SK-N-DZ (cell line): ENCODE measurements at places on chromosomes 7 and 10.

DNA sequence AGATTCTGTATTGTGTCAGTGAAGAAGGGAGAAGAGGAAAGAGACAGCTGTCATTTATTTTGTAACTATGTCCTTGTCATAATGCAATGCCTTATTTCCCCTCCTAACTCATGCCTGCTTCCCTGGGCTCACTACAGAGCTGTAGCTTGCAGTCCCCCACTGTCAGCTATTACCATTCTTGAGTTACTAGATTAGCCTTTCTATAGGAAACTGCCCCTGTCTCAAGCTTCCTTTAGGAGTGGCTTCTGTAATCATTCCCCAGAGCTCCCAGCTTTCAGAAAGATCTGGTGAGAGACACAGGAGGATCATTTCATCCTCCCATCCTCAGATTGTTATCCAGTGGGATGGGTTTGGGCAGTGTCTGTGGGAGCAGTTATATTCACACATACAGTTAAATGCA is 32.4 kb upstream of the SMKR1 start:
- no peak for DNase-seq

- no peak for DNase-seq
These were observed 67.4 kb downstream of the PCGF5 start for GRCh38 chr10:91287912-91288311.

GRCh38 chr10:26044141-26044749 is 110.2 kb downstream of the MYO3A start:
- DNase-seq = no peak

DNA sequence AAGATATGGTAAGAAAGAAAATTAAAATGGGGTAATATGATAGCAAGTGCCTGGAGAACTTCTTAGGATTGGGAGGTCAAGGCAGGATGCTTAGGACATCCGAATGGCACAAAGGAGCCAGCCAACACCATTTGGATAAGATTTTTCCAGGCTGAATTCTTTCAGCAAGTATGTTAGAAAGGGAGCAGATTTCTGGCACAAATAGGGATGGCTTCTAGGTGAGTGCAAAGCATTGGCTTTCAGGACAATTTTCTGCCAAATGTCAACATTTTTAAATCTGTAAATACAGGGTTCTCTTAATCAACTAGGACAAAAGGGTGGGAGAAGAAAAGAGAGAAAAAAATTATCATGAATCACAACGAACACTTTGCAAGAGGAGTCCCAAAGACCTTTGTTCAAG is 409.1 kb downstream of the GPAM start:
- DNase-seq = no peak

DNA sequence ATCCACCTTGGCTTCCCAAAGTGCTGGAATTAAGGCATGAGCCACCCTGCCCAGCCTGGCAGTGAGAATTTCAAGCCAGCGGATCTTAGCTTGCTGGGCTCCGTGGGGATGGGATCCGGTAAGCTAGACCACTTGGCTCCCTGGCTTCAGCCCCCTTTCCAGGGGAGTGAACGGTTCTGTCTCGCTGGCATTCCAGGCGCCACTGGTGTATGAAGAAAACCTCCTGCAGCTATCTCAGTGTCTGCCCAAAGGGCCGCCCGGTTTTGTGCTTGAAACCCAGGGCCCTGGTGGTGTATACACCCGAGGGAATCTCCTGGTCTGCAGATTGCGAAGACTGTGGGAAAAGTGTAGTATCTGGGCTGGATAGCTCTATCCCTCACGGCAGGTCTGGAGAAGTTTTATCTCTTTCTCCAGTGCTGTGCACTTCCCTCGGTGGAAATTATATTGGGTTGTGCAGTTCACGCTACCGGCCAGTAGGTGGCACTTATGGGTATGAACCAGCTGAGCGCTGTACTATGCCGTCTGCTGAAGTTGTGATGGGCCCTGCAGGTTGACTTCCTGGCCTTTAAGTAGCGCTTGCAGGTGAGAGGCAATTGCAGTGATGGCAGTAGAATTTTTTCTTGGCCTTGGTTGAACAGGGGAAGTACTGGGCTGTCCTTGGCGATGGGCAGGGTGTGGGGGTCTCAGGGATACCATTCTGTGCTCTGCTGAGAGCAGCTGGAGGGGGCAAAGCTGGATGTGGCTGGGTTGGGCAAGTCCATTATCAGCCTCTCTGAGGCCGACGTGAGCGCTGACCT is 138.0 kb upstream of the MTPN start:
- DNase-seq = no peak

GRCh38 chr10:54947605-54948004 is 146.6 kb upstream of the PCDH15 start:
- no peak for DNase-seq

DNA sequence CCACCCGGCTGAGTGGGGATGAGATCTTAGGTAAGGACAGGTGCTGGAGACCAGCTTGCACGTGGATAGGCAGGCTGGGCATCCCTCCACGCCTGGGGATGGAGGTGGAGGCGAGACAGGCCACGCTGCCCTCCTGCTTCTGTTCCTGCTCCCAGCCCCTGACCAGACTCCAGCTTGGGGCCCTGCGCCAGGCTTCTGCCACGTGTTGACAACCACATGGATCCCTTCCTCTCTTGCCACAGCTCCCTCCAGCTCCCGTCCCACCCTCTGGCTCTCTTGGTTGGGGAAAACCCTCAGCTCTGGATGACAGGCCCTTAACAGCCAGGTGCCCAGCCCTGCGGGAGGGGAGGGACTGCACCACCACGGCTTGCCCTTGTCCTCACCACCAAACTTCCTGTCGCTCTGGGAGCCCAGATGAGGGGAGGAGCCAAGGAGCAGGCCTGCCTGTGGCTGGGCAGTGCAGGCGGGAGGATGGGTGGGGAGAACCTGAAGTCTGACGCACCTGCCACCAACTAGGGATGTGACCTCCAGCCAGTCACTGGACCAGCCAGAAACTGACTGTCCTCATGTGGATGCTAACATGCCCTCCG is 36.0 kb downstream of the KCNH2 start:
- peak; percentile 69 for DNase-seq

DNA sequence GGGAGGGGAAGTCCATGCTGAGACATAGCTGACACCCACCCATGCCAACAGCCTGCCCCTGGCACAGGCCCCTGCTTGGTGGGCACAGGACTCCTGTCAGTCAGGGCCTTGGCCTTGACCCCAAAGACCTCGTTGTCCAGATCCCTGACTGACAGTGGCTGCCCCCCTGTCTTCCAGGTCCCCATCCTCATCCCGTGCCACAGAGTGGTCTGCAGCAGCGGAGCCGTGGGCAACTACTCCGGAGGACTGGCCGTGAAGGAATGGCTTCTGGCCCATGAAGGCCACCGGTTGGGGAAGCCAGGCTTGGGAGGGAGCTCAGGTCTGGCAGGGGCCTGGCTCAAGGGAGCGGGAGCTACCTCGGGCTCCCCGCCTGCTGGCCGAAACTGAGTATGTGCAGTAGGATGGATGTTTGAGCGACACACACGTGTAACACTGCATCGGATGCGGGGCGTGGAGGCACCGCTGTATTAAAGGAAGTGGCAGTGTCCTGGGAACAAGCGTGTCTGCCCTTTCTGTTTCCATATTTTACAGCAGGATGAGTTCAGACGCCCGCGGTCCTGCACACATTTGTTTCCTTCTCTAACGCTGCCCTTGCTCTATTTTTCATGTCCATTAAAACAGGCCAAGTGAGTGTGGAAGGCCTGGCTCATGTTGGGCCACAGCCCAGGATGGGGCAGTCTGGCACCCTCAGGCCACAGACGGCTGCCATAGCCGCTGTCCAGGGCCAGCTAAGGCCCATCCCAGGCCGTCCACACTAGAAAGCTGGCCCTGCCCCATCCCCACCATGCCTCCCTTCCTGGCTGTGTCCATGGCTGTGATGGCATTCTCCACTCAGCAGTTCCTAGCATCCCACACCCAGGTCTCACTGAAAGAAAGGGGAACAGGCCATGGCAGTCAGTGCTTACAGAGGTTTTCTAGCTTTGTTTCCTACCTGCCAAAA is 197.2 kb downstream of the EBF3 start:
- no peak for DNase-seq

GRCh38 chr7:116087291-116087690 is 56.7 kb upstream of the TFEC start:
- no peak for DNase-seq

DNA sequence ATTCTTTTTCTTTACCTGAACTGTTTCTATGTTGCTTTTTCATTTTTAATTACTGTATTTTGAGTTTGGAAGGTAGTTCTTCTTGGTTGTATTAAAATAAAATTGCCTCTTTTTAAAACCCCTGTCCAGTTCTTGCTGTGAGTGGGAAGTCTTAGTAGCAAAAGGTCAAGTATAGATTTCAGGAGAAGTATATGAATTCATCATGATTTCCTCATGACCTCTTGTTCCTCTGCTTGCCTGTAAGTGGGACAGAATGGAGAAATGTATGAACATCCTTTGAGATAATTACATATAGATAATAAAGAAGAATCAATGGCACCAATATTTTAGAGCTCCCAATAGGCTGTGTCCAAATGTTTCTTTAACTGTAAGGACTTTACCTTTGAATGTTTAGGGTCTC is 126.2 kb downstream of the LRRC4 start:
- no peak for DNase-seq

GRCh38 chr7:30813466-30813865 is 42.2 kb downstream of the MINDY4 start:
- no peak for DNase-seq

GRCh38 chr7:34084651-34085050 is 179.3 kb downstream of the BMPER start:
- DNase-seq = no peak
